ENCODE measurements at places on chromosomes 16 and 17. TPM values are rescaled to one million over a fixed set of nuclear protein-coding genes. Genes with fewer than 3 reads are reported as not detected.

The AKAP1 gene
- total RNA-seq: 159 TPM

The TBC1D28 gene
- not detected for total RNA-seq

DNA sequence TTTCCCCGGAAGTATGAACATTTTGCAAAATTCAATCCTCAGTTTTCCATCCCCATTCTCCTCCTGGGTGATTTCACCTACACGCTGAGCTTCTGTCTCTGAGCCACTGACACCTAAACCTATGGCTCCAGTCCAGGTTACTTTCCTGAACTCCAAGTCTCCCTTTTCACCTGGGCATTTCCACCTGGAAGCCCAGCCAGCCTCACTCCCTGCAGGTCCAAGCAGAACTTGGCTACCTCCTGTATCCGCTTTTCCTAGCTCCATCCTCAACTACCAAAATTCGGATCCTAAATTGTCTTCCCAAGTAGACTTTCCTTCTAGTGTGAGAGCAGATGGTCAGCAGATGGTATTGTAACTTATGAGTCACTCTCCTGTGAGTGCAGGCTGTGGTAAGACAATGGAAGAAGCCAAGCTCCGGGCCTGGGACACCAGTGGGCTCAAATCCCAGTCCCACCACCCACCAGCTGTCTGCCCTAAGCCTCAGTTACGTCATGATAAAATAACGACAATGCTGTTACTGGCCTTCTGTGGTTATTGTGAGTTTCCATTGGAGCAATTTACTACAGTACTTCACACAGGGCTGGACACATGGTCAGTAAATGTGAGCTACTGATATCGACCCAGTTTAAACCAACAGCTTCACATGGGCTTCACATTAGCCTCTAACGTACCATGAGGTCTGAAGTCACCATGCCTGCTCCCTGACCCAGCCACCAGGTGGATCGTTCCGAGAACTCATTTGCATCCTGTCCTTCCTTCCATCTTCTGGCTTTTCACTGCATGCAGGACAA, 33.3 kb downstream of the PECAM1 start:
- H3K4me3 ChIP-seq: no peak overlapping the region
- H3K27ac ChIP-seq: peak overlapping the region; percentile 16
- no peaks in the 10 kb centered on the region for H3K36me3 ChIP-seq
- no peaks in the 10 kb centered on the region for H3K4me1 ChIP-seq
- DNase-seq: peak; percentile 41

DNA sequence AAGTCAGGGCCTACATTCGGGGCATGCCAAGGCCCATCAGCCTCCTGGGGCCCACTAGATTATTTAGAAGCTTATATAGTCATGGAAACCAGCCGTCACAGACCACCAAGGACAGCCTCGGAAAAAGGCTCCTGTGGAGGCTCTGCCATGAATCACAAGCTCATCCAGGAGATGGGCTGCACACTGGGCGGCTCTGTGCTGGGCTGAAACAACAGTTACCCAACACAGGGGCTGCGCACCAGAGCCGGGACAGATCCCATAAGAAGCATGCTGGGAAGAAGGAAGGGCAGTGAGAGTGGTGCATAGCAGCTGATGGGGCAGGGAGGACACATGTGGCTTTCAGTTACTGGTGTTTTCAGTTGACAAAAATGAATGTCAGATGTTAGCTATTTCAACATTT, 67.7 kb upstream of the GSG1L start:
- no peaks in the 10 kb centered on the region for H3K4me1 ChIP-seq
- H3K27me3 ChIP-seq: no peaks in the 10 kb centered on the region
- no peak overlapping the region for H3K4me3 ChIP-seq

DNA sequence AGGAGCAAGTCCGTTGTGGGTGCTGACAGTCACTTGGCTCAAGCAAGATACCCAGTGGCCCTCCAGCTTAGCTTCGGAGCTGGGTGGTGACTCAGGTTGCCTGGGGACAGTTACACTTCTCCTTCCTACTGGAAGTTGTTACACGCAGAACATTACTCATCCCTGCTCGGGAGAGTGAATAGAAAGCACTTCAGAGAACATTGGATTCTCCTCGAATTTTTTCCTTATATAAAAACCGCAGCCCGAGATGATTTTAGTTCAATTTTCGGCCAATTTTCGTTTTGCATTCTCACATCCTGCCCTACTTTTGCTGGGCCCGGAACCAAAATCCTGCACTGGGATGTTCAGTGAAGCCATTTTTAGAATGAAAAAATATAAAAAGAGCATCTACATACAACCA, 99.7 kb downstream of the ELAC2 start:
- no peak overlapping the region for H3K27ac ChIP-seq
- DNase-seq: no peak
- H3K27me3 ChIP-seq: no peaks in the 10 kb centered on the region
- no peak overlapping the region for H3K4me3 ChIP-seq

DNA sequence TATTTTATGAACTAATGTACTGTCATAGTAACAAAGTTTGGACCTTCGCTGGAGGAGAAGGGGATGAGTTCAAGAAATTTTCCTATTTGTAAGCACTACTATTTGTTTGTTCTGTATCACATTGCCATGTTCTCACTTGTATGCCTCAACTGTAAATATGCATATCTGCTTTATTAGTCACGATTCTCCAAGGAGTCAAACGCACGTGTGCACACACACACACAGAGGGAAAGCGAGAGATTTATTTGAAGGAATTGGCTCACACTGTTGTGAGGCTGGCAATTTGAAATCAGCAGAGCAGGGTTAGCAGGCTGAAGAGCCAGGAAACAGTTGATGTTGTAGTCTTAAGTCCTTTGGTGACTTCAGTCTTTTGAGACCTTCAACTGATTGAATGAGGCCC, 24.9 kb upstream of the MYH2 start:
- no peaks in the 10 kb centered on the region for H3K4me1 ChIP-seq
- no peak overlapping the region for H3K27ac ChIP-seq
- DNase-seq: no peak
- H3K36me3 ChIP-seq: no peaks in the 10 kb centered on the region
- H3K27me3 ChIP-seq: no peaks in the 10 kb centered on the region
- H3K4me3 ChIP-seq: no peak overlapping the region

GRCh38 chr17:64173646-64174045, 43.7 kb upstream of the ERN1 start:
- no peaks in the 10 kb centered on the region for H3K27me3 ChIP-seq
- H3K27ac ChIP-seq: no peak overlapping the region
- no peak overlapping the region for H3K4me3 ChIP-seq

DNA sequence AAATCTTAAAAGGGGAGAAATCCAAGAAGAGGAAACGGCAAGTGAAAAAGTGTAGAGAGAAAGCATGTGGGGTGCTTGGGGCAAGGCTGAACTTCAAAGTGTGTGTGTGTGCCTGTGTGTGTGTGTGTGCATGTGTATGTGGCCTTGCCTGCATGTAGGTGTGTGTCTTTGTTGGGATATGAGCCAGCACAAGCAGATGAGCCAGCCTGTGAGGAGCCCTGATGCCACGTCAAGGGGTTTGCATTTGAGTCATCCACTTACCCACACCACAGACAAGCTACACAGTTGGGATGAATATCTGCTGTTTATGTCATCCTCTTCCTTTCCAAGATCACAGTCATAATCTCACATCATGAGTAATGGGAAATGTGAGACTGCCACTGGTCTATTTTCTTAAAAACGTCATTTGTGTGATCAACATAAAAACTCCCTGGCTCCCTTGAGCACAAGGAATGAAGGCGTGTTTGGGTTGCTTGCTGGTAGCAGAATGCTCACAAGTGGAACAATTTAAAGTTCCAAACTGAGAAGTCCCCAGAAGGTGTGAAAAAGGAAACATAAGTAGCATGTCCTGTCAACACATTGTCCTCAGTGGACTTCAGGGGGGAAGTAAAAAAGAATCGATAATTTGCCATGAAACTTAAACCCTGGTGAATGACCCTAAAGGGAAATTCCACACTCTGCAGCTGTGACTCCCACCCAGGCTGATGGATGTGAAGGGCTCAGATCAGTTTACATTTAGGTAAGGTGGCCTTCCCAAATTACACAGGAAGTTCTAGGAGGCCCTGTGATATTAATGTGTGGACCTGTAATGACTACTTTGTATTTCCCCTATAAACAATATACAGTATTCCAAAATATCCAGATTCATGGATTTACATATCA, 14.7 kb downstream of the KCTD19 start:
- H3K36me3 ChIP-seq: no peaks in the 10 kb centered on the region
- peak overlapping the region; percentile 45 for H3K27ac ChIP-seq
- no peaks in the 10 kb centered on the region for H3K4me1 ChIP-seq
- no peak overlapping the region for H3K4me3 ChIP-seq
- DNase-seq: no peak
- H3K27me3 ChIP-seq: no peaks in the 10 kb centered on the region

GRCh38 chr16:79672524-79672923, 72.0 kb upstream of the MAF start:
- no peaks in the 10 kb centered on the region for H3K4me1 ChIP-seq
- H3K27me3 ChIP-seq: no peaks in the 10 kb centered on the region
- H3K4me3 ChIP-seq: no peak overlapping the region
- no peaks in the 10 kb centered on the region for H3K36me3 ChIP-seq
- DNase-seq: no peak
